ENCODE measurements at places on chromosomes 4 and X.
A peak's percentile ranks its signal among the peaks of the same experiment; 100 is the strongest.

DNA sequence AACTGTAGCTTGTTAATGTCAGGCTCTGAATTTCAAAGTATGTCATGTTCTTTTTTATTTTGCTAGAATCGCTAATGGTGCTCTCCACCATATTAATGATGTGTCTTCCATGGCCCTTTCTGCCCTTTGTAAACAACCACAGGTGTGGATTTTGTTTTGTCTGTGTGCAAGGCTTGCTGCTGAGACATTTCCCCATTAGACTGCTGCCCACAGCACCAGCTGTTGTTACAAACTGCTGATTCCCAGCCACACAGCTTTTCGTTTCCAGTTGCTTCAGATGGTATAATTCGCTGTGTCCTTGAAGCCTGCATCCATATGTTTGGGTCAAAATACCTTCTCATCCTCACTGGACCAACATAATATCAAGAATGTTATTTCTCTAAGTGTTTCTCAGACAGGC, 32.8 kb downstream of the KCNIP4 start:
- peak; percentile 39 for DNase-seq

GRCh38 chr4:137156054-137156453, 376.2 kb downstream of the PCDH18 start:
- DNase-seq: no peak

DNA sequence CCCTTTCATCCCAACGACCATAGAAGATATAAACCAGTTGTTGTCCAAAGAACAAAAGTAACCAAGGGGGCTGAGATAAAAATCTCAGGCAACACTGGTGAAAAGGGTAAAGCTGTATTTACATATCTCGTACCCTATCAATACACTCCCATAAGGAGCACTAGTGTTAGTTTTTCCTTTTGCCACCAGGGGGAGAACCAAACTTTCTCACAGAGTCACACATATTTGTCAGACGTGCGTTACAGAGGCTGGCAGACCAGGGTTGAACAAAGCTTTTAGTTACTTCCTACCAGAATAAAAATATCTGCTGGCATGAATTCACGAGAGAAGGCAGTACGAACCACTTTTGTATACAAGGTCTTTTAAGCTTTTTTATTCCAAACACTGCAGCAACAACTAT, 88.3 kb downstream of the AMELX start:
- peak; percentile 60 for DNase-seq

DNA sequence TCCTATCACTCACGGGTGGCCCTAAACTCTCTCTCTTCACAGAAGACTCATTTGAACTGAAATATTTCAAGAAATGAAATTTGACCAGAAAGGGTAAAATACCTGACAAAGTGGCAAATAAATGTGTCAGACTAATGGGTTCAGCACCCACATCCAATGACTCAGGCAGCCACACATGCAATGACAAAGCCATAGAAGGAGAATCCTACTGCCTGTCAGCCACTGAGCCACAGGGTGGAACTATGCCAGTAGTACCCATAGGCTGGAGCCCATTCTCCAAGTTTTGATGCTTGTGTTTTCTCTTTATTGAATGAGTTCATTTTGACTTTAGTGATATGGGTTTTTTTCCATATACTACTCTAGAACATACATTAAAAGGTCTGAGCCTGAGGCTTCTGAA, 179.0 kb downstream of the BEND2 start:
- DNase-seq: no peak

GRCh38 chrX:20499763-20500162, 233.1 kb upstream of the RPS6KA3 start:
- no peak for DNase-seq

DNA sequence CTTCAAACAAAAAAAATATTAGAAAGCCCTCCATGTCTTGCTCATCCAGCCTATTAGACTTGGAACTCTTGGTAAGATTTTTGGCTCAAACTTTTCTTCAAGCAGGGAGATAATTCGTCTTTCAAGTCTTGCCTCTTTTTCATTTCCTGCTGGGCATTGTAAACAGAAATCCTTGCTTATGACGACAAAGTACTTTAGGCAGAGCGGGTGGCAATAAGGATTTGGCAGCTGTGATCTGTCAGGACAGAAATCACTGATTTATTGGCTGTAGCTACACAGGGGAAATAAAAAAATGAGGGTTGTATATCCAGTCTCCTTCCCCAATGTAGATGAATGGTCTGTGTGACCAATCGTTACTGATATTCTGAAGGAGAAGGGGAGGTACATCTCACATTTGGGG, 121.6 kb downstream of the SLC4A4 start:
- DNase-seq: peak; percentile 38

- DNase-seq: no peak
Observed at GRCh38 chrX:13235930-13236329, 83.9 kb downstream of the ATXN3L start.

- DNase-seq: no peak
Observed at GRCh38 chr4:160318567-160319220, 1215.8 kb downstream of the RAPGEF2 start.

GRCh38 chr4:168293386-168293975, 25.1 kb downstream of the DDX60 start:
- no peak for DNase-seq

DNA sequence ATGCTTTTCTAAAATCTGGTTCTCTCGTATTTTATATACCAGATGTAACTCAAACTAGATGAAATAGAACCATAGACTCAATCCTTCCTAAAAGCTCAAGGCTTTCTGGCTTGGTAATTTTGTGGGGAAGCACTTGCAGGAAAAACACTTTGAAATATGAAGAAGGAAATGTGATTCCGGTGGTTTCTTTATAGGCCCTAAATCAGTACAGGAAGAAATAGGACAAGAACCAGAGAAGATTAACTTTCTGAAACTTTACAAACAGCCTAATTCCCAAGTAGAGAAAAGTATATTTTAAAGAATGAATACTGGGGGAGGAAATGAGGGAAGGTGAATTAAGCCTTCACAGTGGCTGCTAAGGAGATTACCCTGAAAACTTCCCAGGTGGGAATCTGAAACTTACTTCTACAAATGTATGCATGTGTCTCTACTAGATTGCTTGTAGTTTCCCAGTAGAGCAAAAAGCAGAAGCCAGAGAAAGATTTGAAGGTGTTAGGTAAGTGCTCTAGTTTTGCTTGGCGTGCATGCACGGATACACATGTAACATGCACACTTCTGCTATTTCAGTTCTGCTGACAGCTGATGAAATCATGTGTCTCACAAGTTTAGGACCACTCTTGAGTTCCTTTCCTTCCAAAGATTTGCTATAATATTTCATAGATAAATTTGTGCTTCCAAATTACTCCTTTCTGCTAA, 92.1 kb downstream of the AFF1 start:
- no peak for DNase-seq

GRCh38 chrX:2901367-2902036, 27.6 kb downstream of the ARSD start:
- DNase-seq: no peak

DNA sequence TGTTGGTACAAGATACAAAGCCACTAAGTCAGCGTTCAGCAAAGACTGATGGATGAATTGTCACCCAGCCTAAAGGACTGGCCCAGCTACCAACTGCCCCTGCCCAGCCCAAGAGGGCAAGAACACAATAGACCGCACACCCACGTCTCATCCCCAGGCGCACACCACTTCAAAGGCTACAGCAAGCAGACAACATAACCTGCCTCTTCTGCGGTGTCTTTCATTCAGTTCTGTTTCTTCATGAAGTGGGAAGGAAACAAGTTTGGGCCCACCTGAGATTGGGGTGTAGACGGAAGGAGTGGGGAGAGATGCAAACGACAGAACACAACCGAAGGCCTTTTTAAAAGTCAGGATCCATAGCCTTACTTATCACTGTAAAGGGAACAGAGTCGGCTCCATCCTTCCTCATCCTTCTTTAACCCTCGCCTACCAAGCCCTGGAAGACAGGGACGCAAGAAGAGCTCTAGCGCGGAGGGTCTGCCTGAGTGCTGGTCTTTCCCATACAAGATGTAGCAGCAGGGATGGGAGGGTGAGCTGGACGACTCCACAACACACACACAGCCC, 691 bp downstream of the SCARB2 start:
- peak; percentile 60 for DNase-seq

GRCh38 chr4:165834116-165834515, 38.9 kb upstream of the TLL1 start:
- no peak for DNase-seq

GRCh38 chr4:41963105-41963504, 18.5 kb upstream of the DCAF4L1 start:
- DNase-seq: peak; percentile 20

GRCh38 chrX:49876750-49877149, 2.5 kb upstream of the USP27X start:
- DNase-seq: peak; percentile 47

DNA sequence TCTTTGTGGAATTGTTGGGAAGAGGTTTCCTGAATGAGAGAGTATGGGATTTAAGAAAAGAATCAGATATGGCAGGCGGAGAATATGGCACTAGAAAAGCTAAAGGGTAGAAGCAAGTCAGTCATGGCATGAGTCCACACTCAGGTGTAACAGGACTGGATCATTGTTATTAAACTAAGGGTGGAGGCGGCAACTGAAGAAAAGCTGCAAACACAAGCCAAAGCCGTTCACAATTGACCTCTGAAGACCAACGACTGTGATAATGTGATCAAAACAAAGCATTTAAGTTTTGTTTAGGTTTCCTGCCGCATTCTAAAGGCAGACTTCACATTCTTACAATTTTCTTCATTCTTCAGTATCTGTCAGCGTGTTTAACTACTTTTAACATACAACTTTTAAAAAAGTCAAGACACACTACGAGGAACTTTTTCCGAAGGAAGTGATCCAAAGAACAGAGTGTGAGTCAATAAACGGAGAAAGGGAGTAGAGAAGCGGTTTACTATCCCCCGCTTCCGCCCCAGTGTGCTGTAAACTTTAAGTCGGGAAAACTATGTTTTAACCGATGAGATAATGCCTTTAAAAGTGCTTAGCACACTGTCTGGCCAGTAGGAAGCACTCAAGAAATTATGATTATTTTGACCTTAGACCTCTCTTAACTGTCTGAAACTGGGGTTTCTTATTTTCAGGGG, 909 bp upstream of the SLAIN2 start:
- DNase-seq: no peak

DNA sequence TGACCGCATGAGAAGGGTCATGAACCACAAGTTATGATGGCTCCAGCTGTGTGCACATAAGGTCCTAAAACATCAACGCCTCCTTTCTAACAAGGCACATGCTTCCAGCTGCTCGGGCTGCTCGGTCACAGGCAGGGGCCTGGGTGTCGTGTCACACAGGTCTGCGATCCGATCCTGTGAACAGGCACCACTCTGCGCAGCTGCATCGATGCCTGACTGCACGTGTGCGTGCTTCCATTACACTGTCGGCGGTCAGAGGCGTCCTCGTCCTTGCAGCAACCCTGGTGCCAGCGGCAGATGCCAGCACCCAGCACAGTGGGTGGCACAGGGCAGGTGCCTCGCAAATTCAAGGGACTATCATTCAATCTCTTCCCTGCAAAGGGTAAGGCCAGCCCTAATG, 23.9 kb downstream of the ZFYVE28 start:
- DNase-seq: peak; percentile 40

GRCh38 chrX:10112510-10112909, 44.3 kb upstream of the CLCN4 start:
- no peak for DNase-seq

DNA sequence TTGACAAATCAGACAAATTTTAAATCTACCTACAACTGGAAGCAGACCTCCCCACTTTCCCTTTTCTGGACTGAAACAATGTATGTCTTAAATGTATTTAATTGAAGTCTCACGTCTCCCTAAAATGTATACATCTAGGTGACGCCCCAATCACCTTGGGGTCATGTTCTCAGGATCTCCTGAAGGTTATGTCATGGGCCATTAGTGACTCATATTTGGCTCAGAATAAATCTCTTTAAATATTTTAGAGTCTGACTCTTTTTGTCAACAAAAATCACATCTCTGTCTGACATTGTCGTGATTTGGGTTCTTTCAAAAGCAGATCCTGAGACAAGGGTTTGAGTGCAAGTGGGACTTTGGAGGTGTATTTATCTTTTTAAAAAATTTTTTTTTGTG, 26.2 kb upstream of the BOD1L1 start:
- DNase-seq: no peak

- DNase-seq: peak; percentile 8
Observed at GRCh38 chr4:174764105-174764729, 64.8 kb downstream of the GLRA3 start.

DNA sequence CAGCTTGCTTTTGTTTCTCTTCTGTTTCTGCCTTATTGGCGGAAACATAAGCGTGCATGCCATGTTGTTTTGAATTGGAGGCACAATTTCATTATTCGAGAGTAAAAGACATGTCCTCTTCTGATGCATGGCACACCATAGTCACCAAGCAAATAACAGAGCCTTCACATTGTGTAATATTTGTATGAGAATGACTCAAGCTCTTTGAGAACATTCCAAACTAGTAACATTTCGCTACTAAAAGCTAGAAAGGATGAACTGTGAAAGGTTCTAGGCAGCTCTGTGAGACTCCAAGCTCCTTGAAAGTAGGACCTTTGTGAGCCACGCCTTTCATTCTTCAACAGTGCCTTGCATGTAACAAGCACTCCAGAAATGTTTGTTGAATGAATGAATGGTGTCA, 9.2 kb upstream of the ANXA3 start:
- DNase-seq: no peak

DNA sequence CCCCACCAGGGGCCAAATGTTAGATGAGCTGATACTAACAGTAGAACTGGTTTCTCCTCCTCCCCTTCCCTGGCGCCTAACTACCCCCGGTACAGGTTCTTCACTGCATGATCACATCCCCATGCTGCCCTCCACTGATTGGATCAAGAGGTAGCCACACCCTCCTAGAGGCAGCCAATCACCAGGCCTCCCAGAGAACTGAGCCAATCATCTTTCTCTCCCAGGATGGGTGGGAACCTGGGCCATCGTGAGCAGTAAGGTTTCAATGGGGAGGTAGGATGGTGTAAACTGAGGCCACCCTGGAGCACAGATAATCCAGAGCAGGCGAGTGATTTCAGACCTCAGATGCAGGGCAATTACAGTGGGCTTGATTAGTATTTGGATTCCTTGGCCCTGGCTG, 64.2 kb downstream of the PPP2R2C start:
- no peak for DNase-seq

DNA sequence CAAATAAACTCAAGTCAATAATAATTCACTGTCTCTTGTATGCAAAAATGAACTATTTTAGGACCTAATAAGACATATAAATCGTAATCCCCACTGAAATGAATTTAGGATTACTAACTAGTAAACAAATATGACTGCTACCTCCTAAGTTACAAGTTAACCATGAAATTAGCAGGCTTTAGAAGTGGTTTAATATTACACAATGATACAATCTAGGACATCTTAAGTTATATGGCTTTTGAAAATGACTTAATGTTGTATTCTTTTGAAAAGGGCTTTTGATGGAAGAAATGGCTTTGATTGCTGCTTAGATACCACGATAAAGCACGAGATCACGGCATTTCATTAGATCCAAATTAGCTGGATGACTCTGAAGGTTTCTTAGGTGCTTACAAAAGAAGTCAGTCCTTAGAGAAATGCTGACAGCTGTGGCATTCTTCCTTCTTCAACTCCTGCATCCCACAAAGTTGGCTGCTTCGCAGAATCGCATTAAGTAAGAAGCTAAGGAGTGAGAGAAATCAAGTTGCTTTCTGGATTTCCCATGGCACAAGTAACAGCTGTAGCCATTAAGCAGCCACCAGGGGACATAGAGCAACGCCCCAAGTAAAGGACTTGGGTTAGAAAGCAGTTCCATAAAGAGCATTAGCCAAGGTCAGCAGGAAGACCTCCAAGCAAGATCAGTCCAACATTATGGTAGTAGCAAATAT, 6.9 kb downstream of the SLC10A7 start:
- DNase-seq: no peak

GRCh38 chr4:8846826-8847225, 24.8 kb downstream of the HMX1 start:
- DNase-seq: no peak
